HT1080 (cell line): ENCODE measurements at places on chromosomes 6 and 20.

DNA sequence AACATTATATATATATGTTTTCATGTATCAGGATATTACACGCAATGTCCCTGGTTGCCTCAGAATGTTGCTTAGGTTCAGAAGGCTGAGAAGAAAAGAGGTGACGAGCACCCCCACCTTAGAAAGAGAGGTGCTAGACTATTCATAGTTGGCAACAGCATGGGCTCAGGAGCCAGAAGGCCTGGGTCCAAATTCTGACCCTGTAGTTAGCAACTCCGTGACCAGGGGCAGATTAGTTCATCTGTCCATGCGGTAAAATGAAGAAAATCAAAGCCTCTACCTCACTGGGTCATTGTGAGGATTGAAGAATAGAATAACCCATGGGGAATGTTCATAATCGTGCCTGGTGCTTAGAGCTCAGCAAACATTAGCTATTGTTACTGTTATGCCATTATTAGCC lies 5.4 kb upstream of the SIRT5 start:
- DNase-seq: no peak

DNA sequence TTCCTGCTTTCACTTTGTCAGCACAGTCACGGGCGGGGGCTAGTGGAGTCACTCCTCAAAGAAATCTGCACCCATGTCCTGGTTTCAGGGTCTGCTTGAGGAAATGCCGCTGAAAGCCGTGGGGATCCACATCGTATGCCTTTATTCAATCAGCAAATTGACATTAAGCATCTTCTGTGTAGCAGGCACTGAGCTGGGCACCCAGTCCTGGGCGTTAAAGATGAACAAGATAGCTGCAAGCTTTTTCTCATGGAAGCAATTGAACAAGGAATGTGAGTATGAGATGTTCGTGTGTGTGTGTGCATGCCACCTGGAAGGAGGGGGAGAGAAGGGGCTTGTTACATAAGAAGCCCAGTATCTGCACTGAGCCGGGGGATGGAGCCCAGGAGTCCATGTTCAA lies 243.9 kb downstream of the SMOC2 start:
- no peak for DNase-seq

DNA sequence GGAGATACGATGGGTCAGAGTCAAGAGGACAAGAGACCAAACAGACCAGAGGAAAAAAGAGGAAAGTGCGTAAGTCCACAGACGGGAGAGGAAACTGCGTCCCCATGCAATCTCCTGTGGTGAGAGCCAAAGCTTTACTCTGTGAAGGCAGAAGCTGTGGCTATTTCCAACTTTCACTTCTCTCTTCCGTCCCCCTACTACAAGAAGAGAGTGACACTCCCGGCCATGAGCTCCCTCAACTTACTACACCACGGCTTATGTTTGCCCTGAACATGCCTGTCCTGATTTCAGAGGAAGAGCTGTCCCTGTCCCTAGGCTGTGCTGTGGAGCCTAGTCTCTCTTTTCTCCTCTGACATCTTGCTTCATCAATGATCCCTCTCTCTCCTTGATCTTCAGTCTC lies 11.5 kb upstream of the SSR1 start:
- no peak for DNase-seq

- DNase-seq: no peak
Measured at GRCh38 chr20:52965819-52966218, 6.3 kb upstream of the TSHZ2 start.

GRCh38 chr6:12165297-12165696 lies 124.9 kb upstream of the EDN1 start:
- DNase-seq: no peak
